ENCODE measurements at places on chromosomes 3 and 15. TPM values are rescaled to one million over a fixed set of nuclear protein-coding genes. Genes with fewer than 3 reads are reported as not detected.

GRCh38 chr3:192091831-192092230, 630.9 kb downstream of the PYDC2 start:
- DNase-seq, result no peak
- no peaks in the 10 kb centered on the region for H3K4me1 ChIP-seq
- H3K36me3 ChIP-seq, result no peaks in the 10 kb centered on the region
- no peak overlapping the region for H3K4me3 ChIP-seq
- H3K27me3 ChIP-seq, result no peaks in the 10 kb centered on the region
- no peak overlapping the region for H3K27ac ChIP-seq

DNA sequence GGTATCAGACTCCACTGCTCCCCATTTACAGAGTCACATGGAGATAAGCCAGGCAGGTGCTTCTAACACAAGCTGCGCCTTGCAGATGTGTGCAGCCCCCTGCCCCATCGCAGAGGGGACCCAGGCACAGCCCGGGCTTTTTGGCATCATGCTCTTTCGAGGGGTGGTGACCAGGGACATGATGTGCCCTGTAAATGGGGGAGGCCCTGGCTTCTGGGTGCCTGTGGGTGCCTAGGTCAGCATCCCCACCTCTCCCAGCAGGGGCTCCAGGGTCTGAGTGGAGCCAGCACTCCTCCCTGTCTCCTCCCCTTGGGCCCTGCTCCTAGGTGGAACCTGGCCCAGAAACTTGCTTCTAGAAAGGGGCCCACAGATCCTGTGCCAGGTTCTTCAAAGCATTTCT, 15.2 kb downstream of the TRPM1 start:
- peaks cover 26% of the 10 kb centered on the region for H3K27me3 ChIP-seq
- H3K27ac ChIP-seq, result no peak overlapping the region
- DNase-seq, result no peak
- no peak overlapping the region for H3K4me3 ChIP-seq
- no peaks in the 10 kb centered on the region for H3K4me1 ChIP-seq

DNA sequence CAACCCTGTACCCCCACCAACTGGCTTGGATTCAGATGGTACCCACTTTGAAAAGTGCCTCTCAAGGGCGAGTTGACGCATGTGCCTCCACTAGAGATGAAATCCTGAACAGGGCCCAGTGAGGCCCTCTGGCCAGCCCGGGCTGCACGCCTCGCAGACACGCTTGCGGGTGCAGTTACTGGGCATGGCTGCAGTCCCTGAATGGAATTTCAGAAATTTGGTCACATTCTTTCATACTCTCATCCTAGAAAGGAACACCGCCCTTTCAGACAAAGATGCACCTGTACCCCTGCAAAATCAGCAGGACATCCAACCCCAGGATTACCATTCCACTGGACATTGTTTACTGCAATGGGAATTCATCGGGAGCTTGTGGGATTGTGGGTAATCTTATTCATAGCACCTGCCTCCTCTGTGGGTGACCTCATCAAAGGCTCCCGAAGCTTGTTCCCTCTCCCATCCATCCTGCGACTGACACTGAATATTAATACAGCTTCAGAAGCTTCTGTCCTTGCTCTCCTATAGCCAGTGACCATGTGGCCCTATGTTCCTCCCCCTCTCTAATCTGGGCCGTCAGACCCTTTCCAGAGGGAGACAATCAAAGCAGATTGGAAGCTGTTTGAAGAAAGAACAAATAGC, 42.5 kb upstream of the TPM1 start:
- H3K4me1 ChIP-seq, result no peaks in the 10 kb centered on the region
- H3K36me3 ChIP-seq, result no peaks in the 10 kb centered on the region
- H3K4me3 ChIP-seq, result no peak overlapping the region
- no peak for DNase-seq
- H3K27me3 ChIP-seq, result no peaks in the 10 kb centered on the region

DNA sequence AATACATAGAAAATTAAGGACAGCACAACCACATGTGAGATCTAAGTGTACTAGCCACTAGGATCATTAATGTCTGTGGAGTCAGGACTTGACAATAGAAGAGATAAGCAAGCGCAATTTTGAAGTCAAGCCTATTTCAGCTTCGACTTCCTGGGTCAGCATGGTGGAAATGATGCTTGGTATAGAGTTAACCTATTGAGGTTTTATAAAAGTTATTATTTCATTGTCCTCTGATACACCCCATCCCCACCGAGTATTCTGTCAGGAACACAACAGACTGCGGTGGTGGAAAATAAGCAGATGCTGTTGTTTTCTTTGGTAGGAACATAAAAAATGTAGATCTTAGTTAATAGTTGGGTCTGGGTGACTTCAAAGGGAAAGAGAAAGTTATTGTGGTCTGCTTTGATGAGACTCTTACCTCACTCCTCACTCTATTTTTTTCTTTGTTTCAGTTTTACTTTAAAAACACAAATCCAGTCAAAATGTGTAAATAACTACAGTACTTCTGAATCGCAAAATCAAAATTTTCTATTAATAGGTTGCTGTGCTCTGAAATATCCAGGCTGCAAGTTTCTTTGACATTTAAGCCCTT, 82.1 kb downstream of the IL5RA start:
- H3K36me3 ChIP-seq, result no peaks in the 10 kb centered on the region
- H3K4me3 ChIP-seq, result no peak overlapping the region
- peaks cover 2% of the 10 kb centered on the region for H3K4me1 ChIP-seq
- no peak overlapping the region for H3K27ac ChIP-seq
- no peak for DNase-seq

ST8SIA2 gene
- not detected for total RNA-seq
